ENCODE measurements at places on chromosomes 2 and 18.

DNA sequence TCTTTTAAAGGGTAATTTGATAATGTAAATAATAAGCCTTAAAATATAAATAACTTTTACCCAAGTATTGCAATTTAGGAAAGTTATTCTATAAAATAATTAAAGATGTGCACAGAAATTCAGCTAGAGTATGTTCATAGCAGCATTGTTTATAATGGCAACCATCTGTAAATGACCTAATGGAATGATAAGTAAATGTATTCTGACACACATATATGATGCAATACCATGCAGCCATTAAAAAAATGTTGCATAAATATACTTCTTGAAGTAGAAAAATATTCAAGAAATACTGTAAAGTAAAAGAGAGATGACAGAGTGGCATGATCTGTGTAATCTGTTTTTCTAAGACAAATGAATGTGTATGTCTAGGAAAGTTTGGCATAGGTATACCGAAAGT is 545.7 kb downstream of the ZEB2 start:
- DNase-seq = no peak

DNA sequence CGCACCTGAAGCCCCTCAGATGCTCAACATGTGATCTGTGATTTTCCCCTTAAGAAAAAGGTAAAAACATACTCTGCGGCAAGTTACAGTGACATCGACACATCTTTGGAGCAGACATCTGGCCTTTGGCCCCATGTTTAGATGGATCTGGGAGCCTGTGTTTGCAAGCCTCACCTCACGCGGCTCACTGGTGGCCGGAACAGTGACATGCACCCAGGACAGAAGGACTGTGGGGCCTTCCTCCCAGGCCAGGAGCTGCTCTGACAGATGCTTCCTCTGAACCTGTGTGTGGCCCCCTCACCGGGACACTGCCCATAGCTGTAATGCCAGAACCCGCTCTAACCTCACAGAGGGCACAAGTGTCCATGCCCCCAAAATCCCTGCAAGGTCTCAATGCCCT is 13.1 kb downstream of the PASK start:
- DNase-seq = no peak

DNA sequence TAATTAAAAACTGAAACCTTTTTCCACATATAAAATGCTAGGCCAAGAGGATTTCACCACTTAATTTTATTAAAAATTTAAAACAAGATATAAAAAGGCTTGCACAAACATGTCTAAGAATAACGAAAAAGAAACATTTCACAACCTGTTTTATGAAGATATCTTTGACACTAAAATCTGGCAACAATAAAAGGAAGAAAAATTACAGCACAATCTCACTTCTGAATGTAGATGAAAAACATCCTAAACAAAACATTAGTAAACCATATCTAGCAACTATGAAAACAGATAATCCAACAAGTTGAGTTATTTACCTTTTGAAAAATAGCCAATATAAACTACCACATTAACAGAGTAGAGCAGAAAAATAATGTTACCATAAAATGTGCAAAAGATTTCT is 185.4 kb upstream of the MMADHC start:
- no peak for DNase-seq

DNA sequence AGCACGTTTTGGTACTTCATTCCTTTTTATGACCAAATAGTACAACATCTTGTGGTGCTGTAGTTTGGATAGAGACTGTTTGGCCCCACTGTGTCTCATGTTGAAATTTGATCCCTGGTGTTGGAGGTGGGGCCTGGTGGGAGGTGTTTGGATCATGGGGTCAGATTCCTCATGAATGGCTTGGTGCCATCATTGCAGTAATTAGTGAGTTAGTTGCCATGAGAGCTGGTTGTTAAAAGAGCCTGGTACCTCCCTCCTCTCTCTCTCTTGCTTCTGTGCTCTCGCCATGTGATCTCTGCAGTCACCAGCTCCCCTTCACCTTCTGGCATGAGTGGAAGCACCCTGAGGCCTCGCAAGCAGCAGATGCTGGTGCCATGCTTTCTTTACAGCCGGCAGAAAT is 50.9 kb downstream of the NCAPH start:
- DNase-seq = no peak

GRCh38 chr2:71460595-71461303 is 7.4 kb downstream of the DYSF start:
- no peak for DNase-seq

DNA sequence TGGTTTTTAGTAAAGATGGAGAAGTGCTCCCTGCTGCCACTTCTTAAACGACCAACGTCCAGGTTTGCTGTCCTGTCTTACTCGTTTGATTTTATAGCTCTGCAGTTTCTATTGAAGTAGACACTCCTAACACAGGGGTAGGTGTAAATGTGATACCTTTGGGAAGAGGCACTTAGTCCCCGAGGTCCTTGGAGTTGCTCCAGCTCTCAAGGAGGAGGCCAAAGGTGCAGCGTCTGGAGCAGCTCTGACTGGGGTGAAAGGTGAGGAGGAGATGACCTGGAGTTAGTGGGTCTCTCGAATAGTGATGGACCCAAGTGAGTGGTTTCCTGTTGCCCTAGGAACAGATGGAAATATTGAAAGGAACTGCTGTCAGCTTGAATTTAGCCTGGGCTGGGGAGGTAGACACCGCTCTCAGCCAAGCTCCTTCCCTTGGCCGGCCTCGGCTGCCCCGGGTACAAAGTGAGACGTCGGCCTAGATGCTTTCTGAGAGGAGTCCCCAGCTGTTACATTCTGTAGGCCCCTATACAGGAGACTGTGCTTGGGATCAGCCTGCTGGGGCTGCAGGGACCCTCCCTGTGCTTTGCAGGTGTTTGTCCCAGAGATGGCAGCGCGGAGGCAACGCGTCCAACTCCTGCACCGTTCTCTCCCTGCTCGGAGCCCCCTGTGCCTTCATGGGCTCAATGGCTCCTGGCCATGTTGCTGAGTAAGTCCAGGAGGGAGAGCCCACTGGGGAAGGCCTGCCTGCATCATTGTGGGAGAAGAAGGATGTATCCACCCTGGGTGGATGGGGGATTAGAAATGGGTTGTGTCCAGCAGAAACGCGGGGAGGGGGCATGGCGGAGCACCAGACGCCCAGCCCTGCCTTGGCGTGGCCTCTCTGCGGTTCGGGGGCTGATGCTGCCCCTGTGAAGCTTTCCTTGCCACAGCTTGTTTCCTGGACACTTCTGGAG is 5.4 kb downstream of the KHK start:
- DNase-seq = no peak

DNA sequence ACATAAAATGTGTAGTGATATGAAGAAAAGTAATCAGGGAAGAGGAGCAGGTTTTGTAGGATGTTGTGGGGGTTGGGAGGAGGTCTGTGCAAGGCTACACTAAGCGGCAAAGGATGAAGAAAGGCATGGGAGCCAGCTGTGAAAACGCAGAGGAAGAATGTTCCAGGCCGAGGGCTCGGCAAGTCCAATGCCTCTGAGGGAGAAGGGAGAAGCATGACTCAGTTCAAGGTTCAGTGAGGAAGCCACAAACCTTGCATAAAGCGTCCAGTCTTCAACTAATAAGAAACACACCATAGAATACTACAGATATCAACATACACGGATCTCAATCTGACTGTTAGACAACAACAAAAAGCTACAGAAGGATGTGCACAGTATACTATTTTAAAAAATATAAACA is 16.2 kb downstream of the EPB41L3 start:
- DNase-seq = no peak

- no peak for DNase-seq
Observed at GRCh38 chr2:220504938-220505503, 877.6 kb downstream of the SLC4A3 start.

DNA sequence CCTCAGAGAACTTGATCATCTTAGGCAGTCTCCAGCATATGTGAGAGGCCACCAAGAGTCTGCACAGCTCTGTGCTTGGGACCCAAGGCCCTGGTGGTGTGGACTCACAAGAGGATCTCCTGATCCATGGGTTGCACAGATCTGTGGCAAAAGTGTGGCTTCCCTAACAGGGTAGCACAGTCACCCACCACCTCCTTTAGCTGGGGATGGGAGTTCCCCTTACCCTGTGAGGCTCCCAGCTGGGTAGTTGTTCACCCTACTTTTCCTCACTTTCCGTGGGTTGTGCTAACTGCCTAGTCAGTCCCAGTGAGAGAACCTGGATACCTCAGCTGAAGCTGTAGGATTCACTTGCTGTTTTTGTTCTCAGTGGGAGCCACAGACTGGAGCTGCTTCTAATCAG is 123.7 kb downstream of the FTCDNL1 start:
- no peak for DNase-seq

GRCh38 chr2:164515734-164516133 is 105.5 kb downstream of the GRB14 start:
- no peak for DNase-seq

DNA sequence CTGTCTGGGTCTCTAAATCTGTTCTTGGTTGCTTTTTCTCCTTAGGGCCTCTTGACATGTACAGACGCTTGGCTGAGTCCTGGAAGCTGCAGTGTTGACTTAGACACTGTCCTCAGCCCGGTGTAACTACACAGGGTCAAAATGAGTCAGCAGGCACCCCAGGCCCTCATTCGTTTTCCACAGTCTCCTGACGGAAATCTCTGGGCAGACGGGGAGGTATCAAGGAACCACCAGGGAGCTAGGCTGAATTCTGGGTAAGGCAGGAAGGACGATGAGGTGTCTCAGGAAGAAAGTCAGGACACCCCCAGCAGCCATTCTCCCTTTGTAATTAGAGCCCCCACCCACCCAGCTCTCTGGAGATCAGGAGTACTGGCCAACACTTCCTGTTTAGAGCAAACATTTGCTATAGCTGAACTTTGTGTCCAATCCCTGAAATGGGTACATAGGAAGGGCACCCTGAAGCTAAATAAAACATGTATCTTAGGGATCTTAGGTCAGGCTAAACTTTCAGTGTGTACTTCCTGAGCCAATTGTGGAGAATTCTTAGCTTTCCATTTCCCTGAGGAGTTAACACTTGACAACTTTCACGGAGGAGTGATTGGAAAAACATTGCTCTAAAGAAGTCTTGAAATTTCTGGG is 23.9 kb upstream of the EPAS1 start:
- no peak for DNase-seq

- DNase-seq = no peak
Observed at GRCh38 chr2:225980372-225980771, 580.9 kb downstream of the NYAP2 start.

GRCh38 chr2:236550701-236551465 is 18.7 kb upstream of the ACKR3 start:
- DNase-seq = no peak

- DNase-seq = no peak
Observed at GRCh38 chr2:20488782-20489181, 41.9 kb downstream of the RHOB start.

DNA sequence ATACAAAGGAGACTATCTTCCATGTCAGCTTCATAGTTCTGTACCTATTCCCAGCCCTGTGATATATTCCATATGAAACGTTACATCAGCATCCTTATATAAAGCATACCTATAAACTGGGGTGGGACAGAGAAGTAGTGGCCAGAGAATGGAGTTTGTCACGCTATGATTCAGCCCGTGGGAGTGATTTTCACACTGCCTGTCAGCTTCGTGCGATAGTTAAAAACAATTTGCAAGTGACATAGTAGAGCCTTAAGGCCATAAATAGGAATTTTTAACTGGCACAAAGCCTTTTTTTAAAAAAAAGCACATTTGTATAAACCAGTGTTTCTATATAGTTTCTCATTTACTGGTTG is 30.2 kb downstream of the PKP4 start:
- no peak for DNase-seq

GRCh38 chr18:68316636-68317035 is 398.3 kb downstream of the TMX3 start:
- DNase-seq = no peak

GRCh38 chr18:40980171-40980570 is 974.9 kb upstream of the PIK3C3 start:
- DNase-seq = no peak

- DNase-seq = no peak
Observed at GRCh38 chr2:70472221-70472890, 81.3 kb downstream of the TGFA start.

- peak; percentile 48 for DNase-seq
Observed at GRCh38 chr2:240435457-240435947, at the start of gene GPC1. Gene GPC1 (plus strand): TSS chr2:240435663. CDS start chr2:240435919, 256 bp downstream.

DNA sequence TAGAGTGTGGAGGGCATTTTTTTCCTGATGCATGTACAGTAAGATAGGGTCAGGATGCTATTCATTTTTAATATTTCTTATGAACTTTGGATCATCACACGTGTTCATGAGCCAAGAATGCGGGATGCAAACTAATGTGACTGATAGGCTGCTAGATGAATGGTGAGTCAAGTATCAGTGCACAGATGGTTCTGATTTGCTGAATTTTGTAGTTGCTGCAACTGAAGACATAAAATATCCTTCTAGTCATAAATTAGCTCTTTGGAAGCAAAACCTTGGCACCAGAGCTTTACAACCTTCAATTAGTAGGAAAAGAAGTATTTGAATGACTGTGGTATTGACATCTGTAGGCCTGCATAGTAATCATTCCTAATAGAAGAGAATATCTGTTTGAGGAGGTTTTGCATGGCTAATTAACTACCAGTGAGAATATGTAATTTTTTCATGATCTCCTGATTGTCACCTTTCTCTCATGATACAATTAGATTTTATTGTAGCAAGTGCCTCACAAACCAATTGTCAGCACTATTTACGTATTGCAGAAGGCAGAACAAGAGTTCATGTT is 94.0 kb downstream of the VRK2 start:
- DNase-seq = no peak

Measured in NCI-H526 treated with DMSO at 0.1 percent for 48 hours (cell line).